ENCODE measurements at places on chromosomes 13 and 19.
A peak's percentile ranks its signal among the peaks of the same experiment; 100 is the strongest.

GRCh38 chr19:48400018-48400742 is 6.7 kb downstream of the GRIN2D start:
- no peak for DNase-seq

DNA sequence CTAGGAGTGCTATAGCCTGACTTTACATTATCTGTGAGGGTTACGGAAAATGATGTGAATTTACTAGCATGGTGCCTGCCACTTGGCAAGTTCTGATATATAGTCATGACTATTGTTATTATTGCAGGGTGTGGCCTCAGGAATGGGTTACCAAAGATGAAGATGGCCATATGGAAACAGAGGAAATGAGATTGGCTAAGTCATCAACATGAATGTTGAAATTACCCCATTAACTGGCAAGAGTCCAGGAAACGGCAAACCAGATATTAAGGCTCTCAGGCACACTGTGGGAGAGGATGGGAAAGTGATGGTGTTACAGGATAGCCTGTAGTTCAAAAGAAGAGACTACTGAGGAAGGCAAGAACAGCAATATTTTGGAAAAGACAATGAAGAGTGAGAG is 183.3 kb downstream of the KCNRG start:
- no peak for DNase-seq

GRCh38 chr19:24000656-24001055 is 86.0 kb downstream of the ZNF726 start:
- no peak for DNase-seq

DNA sequence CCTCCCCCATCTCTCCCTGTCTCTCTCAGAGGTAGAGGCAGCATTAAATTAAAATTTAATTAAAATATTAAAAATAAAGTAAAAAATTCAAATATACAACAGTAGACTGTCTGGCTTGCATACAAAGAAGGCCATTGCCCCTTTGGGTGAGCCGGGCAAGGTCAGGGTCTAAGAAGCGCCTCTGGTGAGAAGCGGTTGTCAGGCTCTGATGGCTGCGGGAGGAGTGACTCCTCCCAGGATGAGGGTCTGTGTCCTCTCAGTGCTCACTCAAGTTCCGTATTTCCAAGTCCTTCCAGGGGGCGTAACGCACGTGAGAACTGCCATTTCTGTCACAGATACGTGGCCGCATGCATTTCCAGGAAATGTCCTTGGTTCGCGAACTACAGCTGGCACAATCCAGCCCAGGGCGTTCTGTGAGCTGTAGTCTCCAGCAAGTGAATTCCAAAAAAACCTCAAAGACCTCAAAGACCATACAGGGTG is 737 bp upstream of the ZNF181 start:
- DNase-seq: peak; percentile 34

DNA sequence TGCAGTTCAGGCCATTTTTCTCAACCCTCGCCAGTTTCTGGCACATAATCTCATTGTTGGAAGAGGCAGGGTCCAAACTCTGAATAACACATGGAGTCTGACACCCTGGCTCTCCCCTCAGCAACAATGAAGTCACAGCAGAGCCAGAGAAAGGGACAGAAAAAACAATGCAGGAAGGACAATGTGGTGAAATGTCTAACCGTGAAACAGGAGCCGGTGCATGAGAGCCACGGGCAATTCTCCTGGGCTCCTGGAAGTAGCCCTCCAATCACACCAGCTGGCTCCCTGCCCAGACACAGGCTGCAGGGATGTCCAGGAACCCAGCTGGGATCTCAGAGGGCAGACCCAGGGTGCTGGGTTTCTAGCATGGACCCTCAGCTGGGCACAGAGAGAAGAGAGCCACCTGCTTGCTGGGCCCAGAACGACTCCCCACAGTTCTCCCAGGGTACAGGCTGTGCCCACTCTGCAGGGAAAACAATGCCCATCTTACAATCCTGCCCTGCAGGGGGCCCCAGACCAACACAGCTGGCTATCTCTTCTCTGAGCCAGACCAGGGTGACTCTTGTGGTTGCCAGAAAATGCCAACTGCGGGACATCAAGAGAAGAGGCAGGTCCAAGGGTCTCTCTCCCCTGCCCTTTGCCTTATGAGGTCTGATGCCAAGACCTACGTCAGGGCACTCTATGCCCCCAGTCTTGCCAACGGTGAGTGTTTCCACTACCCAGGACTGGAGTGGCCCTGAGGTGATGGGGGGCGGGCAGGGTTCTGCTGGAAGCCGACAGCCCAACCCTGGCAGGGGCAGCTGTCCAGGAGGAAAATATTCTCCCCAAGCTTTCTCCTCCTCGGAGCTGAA is 64.5 kb downstream of the CEBPG start:
- DNase-seq: no peak

DNA sequence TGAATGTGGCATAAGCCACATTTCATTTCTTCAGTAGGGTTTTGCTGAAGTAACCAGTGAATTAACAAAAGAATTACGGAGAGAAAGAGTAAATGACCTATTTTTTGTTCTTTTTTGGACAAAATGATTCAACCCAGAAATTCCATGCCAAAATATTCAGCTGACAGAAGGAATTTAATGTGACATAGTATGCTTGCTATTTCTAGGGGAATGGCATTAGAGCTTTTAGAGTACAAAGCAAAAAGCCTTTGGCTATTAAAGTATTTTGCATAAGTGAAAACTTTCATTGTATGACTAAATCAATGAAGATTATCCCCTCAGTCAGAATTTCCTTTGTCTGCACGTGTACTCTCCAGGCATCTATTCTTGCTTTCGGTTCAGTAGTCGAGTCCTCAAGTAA is 465.3 kb downstream of the COG6 start:
- DNase-seq: no peak

DNA sequence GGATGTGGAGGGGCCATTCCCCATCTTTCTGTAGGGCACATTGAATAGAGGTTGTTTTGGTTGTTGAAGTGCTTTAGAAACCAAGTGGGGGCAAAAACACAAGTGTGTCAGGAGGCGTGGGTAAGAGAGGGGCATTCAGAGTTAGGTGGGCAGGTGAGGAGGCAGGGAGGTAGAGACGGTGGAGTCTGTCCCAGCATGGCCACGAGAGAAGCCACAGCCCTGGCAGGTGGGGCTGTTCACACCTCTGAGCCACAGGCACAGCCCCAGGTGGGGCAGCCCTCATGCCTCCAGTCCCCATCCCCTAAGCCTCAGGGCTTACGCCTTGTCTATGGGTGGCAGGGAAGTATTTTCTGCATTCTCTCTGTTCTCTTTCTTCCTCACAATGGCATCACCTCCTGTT is 43.7 kb downstream of the KCTD15 start:
- DNase-seq: no peak

DNA sequence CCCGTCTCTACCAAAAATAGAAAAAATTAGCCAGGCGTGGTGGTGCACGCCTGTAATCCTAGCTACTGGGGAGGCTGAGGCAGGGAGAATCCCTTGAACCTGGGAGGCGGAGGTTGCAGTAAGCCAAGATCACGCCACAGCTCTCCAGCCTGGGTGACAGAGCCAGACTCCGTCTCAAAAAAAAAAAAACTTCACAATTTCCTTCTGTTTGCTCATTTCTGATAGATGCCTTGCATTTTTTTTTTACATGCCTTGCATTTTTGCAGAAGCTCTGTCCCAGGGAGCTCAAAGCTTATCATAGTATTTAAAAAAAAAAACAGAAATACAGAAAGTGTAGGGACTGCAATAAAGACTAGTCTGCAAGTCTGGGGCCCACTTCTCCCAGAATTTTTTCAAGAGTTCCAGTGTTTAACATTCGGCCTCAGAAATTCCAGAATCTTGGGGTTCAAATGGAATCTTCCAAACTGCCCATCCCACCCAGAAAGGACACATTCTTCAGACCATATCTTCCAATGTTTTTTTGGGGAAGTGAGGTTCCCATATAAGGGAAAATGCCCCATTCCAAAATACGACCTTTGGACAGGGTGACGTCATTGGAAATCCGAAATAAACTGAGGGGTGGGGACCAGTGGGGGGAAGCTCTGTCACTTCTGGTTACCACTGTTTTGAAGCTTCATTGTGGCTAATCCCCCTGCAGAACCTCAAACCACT is 17.2 kb upstream of the RAB8A start:
- no peak for DNase-seq

GRCh38 chr13:40101708-40102359 is 446.4 kb downstream of the COG6 start:
- DNase-seq: no peak

GRCh38 chr13:42581427-42581826 is 7.5 kb downstream of the TNFSF11 start:
- no peak for DNase-seq

- DNase-seq: no peak
These were observed 28.0 kb upstream of the UFM1 start for GRCh38 chr13:38321654-38322053.

DNA sequence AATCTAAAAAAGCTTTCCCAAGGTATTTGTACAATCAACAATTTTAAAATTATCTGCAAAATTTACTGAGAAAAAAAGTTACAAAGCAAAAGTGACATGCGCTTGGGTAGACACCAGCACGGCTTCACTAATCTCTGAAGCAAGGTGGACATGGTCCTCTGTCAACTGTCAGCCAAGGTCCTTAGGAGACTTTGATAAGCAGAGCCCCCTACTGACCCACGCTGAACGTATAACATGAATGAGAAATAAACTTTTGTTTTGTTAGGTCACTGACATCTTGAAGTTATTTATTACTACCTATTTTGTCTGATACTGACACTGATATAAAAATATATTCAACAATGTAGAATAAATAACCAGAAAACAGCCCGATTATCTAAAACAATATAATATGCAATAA is 100.7 kb upstream of the OBI1 start:
- no peak for DNase-seq

GRCh38 chr13:89214185-89214584 is 1543.0 kb downstream of the SLITRK5 start:
- peak; percentile 17 for DNase-seq

DNA sequence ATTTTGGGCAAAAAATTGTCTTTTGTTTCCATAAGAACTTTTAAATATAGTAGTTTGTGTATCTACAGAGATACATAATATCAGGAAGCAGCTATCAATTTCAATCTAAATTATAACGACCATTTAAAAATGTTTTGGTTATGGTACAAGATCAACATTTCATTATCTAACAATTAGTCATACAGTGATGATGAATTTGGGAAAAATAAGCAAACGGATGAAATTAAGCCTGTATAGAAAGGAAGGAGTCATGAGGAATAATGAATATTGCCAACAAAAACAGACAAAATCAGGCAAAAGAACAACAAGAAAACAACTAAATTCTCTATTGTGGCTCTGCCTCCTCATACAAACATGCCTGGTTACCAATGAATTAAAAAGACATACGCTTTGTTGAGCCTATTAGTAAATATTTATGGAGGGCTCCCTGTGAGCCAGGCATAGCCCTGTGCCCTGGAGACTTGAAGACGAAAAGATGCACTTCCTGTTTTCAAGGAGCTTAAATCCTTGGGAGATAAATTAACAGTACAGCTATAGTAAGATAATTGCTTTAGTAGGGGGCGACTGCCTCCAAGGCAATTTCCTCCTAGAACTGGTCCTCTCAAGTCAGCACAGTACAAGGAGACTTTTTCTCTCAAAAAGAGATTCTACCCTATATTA is 73.0 kb downstream of the NALCN start:
- no peak for DNase-seq

GRCh38 chr13:75417012-75417384 is 65.0 kb downstream of the TBC1D4 start:
- no peak for DNase-seq

DNA sequence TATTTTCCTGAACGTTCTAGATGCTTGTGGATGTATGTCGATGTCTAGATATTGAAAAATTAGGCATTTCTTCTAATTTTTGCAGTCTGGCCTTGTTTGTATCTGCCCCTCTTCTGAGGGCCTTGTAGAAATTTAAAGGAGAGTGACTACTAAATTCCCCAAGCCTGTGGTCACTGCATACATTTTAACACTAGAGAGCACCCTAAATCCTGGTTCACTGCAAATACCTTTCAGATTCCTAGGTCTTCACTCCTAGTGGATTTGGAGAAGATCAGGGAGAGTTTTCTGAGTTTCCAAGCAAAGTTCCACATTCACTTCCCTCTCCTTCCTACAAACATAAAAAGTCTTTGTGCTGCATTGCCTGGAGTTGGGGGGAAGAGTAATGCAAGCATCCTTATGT is 1272.5 kb downstream of the OLFM4 start:
- DNase-seq: no peak

DNA sequence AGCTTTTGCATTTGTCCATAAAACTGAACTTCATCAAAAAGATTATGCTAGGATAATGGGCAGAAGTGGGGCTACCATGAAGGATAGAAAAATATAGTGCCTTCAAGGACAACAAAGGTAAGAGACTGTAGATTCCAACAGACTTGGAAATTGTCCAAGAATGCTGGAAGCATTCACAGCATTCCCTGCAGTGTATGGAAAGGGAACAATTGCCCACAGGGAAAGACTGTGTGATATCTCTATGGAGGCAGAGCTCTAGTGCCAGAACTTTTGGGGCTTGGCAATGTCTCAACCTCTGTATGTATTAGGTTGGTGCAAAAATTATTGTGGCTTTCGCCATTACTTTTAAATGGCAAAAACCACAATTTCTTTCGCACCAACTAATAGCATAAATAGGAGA is 1598.8 kb upstream of the MIR17HG start:
- no peak for DNase-seq

DNA sequence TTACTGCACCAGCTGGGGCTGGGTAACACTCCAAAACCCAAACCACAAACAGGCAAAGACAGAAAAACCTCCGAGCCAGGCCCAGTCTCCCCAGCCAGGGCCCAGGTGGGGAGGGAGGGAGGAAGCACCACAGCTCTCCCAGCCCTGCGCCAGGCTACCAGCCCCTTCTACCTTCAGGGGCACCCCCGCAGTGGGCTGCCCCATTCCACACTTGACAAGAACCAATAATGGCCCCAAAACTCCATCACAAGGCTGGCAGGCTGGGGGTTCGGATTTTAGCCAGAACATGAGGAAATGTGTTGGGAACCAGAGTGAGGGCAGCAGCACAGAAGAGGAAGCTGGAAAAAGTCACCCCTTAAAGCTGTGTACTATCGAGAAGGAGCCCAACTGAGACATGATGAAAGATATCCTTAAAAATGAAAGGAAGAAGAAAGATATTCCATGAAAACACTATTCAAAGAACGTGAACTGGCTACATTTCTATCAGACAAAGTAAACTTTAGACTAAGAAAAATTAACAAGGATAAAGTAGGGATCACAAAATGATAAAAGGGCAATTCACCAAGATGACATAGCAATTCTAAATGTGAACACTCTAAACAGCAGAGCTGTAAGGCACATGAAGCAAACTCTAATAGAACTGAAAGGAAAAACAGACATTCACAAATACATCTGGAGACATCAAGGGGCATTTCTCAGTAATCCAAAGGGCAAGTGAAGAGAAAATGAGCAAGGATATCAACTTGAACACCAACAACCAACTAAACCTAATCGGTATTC is 12.9 kb downstream of the TUBGCP3 start:
- no peak for DNase-seq

- no peak for DNase-seq
These were observed 1.3 kb downstream of the DNAJB1 start for GRCh38 chr19:14516746-14517438.

- no peak for DNase-seq
These were observed 11.6 kb upstream of the RASA3 start for GRCh38 chr13:114143806-114144605.

Data from NCI-H1105 (cell line).